ENCODE measurements at places on chromosomes 11 and 22.

- DNase-seq, result no peak
These were observed 63.1 kb upstream of the YWHAH start for GRCh38 chr22:31881200-31881599.

DNA sequence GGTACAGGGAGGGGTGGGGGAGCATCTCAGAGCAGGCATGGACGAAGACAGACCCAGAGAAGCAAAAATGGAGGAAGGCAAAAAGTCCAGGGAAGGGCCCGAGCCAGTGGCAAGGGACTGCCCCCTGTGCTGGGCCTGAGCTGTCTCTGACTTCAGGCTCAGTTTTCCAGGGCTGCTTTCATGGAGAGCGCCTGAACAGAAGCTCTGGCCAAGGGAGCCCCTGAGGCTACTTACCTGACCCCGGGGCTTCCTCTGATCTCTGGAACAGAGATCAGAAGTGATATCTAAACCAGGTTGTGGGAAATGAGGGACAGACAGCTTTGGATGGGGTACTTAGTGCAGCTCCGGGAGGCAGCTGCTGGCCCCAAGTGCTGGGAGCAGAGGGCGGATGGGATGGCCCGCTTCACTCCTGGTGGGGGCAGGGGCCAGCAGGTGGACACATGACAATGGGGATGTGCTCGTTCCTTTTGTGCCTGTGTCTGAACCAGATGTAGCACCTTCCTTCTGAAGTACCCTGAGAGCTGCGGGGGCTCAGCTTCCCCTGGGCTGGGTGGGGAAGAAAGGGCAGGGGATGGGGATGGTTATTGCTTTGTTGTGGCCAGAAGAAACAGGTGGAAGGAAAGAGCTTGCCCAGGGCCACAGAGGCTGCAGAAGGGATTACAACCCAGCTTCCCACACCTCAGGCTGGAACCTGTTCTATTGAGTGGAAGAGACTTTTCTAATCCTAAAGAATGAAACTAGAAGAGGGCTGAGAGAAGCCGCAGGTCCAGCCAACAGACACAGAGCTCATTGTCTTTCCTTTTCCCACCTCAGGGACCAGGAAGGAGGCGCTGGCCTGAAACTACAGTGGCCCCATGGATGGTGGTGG is 5.7 kb downstream of the LRRC10B start:
- DNase-seq, result no peak

DNA sequence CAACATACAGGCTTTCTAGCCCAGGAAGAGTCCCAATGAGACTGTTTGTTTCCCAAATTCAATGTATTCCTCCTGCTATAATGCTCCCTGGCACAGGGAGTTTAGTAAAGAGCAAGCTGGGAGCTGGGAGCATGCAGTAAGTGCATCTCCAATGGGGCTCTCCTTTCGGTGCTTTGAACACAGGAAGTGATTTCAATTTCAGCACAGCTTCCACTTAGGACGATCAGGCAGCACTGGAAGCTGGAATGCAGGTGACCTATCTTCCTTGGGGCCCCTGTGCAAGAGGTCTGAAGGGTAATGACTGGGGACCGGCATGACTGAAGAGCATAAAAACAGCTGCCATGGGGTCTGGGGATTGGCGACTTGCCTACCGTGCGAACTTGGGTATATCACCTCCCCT is 76.0 kb downstream of the LARGE1 start:
- DNase-seq, result no peak

DNA sequence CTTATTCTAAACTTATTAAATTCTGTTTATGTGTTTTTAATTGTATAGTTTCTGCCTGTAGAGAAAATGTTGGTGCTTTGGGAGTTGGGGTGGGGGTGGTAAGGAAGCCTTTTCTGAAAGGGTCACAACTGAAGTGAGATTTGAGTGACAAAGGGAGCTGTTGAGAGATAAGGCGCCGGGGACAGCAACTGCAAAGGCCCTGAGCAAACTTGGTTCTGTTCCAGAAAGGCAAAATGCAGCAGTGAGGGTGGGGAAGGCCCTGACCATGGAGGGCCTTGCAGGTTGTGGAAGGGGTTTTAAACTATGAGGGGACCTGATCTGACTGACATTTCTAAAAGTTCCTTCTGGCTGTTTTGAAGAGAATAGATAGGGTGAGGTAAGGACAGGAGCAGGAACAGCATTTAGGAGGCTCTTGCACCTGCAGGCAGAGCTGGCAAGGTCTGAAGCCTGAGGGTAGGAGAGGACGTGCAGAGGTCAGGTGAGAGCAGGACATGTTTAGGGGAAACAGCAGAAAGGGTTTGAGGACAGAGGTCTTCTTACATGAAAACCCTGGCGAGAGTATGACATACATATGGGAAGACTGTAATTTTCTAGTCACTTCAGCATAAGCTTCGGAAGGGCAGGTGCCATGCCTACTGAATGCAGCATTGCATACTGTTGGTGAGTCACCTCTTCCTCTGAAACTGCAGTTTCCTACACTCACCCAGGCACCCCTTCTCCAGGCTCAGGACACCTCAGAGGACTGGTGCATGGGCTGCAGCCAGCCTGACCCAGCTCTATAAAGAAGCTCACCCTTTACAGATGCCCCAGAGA is 190.7 kb downstream of the SNX19 start:
- no peak for DNase-seq

DNA sequence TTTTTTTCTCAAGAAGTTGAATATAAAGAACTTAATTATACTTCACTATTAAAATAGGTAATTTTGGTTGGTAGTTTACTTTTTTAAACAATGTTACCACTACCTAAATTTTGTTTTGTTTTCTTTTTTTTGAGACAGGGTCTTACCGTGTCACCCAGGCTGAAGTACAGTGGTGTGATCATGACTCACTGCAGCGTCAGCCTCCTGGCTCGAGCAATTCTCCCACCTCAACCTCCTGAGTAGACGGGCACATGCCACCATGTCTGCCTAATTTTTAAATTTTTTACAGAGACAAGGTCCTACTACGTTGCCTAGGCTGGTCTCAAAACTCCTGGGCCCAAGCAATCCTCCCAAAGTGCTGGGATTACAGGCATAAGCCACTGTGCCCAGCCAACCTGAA is 17.6 kb downstream of the SPCS2 start:
- DNase-seq, result no peak

DNA sequence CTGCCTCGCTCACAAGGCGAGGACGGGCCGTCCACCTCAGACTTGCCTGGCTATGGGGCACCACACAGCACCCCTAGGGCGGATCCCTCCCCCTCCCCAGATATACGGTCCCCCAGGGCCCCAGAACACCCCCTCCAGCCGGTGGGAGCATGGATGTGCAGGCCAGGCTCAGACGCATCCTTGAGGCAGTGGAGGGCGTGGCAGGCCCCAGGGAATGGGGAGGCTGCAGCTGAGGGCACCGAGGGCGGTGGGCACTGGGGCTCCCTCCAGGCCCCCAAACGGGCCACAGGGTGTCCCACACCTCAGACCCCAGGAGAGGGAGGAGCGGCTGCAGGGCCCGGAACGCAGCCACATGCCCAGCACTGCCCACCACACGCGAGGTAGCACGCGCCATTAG is 12.1 kb downstream of the TTLL8 start:
- DNase-seq, result no peak

DNA sequence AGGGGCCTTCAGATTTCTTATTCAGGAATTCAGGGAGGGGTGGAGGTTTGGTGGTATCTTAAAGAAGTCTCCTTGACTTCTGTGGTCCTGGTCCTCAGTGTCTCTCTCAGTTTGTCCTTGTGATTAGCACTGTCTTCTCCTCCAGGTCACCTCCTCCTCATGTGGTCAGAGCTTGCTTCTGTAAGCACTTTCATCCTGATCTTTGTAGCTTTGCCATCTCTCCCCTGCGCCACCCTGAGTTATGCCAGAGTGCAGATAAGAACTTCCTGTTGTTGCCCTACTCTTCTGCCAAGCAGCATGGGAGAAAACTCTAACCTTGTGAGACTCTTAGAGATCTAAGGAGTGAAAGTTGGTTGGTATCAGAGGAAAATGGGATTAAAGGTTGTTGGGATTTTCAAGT is 30.9 kb downstream of the MICAL2 start:
- DNase-seq, result no peak

Data from ovary (tissue), 10 donors.